Activated CD4-positive, alpha-beta T cell treated with anti-CD3 and anti-CD28 coated beads, Interleukin-2, Interleukin-4, amounts not matched to agents 100 ng/mL and 50 ng/mL, durations not matched to agents 16 hours and 8 hours (primary cell): ENCODE measurements at places on chromosomes 1 and 21.
A peak's percentile ranks its signal among the peaks of the same experiment; 100 is the strongest.

DNA sequence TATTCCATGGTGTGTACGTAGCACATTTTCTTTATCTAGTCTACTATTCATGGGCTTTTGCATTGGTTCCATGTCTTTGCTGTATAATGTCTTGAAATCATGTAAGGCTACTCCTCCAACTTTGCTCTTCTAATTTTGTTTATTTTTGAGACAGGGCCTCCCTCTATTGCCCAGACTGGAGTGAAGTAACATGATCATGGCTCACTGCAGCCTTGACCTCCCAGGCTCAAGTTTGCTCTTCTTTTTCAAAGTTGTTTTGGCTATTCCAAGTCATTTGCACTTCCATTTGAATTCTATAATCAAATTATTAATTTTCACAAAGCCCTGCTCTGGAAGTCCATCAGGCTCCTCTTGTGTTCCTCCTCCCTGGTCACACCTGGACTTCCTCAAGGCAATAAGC, 90.2 kb upstream of the SGIP1 start:
- no peak for DNase-seq

DNA sequence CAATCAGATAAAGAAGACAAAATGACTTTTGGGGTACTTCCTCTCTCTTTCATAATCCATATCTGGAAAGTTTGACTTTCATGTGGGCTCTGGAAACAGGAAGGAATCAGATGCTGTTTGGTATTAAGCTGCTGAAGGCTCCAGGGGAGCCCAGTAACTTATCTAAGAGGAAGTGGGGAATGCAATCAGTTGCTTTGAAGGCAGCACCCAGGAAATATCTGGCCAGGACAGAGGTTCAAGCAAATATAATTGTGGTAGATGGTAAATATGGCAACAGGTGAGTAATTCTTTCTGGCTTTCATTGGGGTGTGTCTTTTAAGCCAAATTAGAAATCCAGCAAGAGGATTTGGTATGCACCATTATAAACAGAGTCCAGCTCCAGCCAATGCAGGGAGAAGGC, 44.4 kb downstream of the COLGALT2 start:
- DNase-seq, result no peak

GRCh38 chr1:83559129-83559840, 439.6 kb downstream of the TTLL7 start:
- DNase-seq, result no peak

DNA sequence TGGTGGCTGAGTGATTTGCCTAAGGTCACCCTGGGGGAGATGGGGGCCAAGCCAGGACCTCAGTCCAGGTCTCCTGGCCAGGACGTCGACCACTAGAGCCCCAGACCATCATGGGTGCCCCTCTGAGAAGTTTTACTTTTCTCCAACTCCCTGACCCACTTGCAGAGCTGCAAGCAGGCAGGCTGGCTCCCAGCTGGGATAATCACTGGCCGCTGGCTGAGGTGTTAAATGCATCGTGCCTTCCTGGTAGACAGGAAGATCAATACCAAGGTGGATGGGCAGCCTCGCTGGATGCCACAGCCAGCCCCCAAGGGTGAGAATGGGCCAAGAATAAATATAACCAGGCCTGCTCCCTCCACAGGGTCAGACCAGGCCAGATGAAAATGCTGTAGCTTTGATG, 106.2 kb downstream of the EPHB2 start:
- DNase-seq, result no peak

- no peak for DNase-seq
These were observed 62.8 kb downstream of the EDEM3 start for GRCh38 chr1:184691719-184692324.

DNA sequence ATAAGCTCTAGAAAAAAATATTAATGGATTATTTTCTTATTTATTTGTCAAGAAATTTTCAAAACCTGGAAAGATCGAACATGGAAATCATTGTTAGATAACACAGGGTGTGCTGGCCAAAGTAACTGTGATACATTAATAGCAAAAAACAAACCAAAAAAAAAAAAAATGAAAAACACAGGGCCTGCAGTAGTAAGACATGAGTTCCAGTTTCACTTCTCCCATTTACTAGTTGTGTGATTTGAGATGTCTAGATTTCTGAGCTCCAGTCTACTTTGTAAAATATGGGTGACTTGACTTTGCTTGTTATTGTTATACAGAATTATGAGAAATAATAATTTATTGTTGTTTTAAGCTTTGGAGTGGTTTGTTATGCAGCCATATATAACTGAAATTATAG, 13.6 kb downstream of the FAM177B start:
- DNase-seq, result no peak

- no peak for DNase-seq
These were observed 51.5 kb downstream of the DNAI4 start for GRCh38 chr1:66873111-66873510.

- DNase-seq, result no peak
These were observed 23.7 kb downstream of the UROD start for GRCh38 chr1:45035631-45036301.

DNA sequence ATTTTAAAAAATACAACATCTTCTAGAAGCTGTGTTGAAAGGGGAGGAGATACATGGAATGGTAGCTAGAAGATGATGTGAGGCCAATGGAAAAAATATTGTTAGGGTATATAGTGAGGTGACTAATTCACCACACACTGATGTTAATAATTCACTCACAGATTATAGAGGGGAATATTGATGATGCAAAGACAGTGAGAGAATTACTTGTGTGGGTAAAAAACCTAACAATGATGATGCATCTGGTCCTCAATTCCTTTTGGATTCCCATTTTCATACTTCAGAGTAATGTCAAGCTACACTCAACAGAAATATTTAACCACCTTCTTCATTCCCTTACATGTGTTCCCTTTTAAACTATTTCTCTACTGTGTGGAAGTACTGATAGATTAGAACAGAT, 169.5 kb upstream of the DPYD start:
- DNase-seq, result no peak

- peak; percentile 62 for DNase-seq
These were observed 9.9 kb upstream of the MTARC1 start for GRCh38 chr1:220776720-220777326.

- no peak for DNase-seq
These were observed 216.6 kb upstream of the EDN2 start for GRCh38 chr1:41700986-41701535.

DNA sequence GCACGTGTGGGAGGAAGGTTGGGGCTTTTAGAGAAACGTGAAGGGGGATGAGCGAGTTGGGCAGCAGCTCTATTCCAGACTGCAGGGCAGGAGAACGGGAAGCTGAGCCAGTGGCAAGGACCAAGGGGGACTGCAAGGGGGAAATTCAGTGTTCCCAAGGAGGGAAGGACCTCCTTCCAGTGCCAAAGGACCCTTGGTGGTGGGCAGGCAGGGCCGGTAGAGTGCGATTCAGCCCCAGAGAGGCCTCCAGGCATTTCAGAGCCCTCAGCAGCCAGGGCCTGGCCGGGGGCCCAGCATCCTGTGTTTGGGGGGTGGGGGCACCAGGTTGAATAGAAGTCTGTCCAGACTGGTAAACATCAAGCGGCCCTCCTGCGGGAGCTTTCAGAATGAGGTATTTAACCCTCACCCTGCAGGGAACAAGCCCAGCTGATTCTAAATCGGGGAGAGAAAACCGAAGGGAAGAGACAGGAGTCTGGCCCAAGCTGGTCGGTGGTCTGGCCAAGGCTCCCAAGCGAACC, 2.3 kb downstream of the COL9A2 start:
- DNase-seq, result no peak

DNA sequence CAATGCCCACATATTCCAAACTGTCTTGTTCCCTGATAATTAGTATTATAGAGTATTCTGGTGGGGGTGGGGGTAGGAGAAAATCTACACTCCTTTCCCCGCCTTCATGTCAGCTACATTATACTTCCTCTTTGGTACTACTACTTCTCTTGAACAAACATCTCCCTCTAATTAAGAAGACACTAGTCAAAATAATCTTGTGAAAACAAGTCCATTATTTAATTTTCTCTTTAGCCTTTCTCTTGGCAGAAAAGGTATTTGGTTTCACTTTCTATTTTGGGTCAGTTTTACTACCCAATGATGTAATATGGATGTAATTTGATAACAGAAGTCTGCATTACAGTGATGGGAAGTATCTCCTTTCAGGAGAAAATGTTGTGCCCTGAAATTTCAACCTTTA, 22.5 kb downstream of the NTMT2 start:
- no peak for DNase-seq

DNA sequence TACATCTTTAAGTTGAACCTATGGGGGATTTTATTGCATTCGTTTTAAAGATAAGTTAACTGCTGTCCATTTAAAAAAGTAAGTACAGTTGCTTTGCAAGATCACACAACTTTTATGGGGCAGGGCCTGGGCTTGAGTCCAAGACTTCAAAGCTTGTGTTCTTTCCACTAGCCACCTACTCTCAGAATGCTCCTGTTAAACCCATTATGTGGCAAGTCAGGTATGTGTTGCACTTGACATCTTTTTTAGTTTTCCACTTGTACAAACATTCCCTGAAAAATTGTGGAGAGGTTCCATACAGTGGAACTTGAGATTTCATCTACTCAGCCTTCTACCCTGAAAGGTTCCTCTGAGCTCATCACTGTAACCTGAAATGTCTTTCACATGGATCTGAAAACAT, 235.5 kb upstream of the SGIP1 start:
- DNase-seq, result no peak

GRCh38 chr1:14112613-14113012, 412.6 kb downstream of the PRDM2 start:
- DNase-seq, result no peak

DNA sequence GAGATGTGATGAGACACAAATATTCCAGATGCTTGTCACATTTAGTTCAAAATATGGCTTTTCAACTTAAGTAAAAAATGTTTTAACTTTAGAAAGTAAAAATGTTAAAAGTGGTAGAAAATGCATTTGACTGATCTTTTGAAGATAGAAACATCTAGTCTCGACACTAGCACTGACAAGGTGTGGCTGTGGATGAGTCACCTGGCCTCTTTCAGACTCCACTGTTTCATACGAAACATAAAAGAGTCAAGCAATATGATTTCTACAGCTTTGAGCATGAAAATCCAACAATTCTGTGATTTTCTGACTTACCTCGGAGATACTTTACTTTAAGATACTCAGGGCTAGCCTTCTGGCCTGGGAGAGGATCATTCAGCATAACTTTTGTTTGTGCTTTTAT, 47.7 kb downstream of the TTC13 start:
- no peak for DNase-seq

- DNase-seq, result no peak
These were observed 13.3 kb downstream of the MAPKAPK2 start for GRCh38 chr1:206698011-206698410.
